RWPE2 (cell line): ENCODE measurements at places on chromosomes 1 and 21.

GRCh38 chr1:225642177-225642576 is 10.7 kb downstream of the ENAH start:
- DNase-seq, result no peak

GRCh38 chr1:178218550-178218949 is 124.6 kb downstream of the RASAL2 start:
- no peak for DNase-seq

- no peak for DNase-seq
Observed at GRCh38 chr21:38499296-38499695, 1.0 kb upstream of the ERG start.

GRCh38 chr1:51973587-51974474 is 16.7 kb downstream of the RAB3B start:
- DNase-seq, result no peak

- DNase-seq, result no peak
Observed at GRCh38 chr21:46129846-46130651, 25.3 kb downstream of the FTCD start.

- no peak for DNase-seq
Observed at GRCh38 chr1:93820554-93821422, 58.2 kb downstream of the DNTTIP2 start.

- no peak for DNase-seq
Observed at GRCh38 chr1:8249838-8250237, 68.1 kb upstream of the SLC45A1 start.

DNA sequence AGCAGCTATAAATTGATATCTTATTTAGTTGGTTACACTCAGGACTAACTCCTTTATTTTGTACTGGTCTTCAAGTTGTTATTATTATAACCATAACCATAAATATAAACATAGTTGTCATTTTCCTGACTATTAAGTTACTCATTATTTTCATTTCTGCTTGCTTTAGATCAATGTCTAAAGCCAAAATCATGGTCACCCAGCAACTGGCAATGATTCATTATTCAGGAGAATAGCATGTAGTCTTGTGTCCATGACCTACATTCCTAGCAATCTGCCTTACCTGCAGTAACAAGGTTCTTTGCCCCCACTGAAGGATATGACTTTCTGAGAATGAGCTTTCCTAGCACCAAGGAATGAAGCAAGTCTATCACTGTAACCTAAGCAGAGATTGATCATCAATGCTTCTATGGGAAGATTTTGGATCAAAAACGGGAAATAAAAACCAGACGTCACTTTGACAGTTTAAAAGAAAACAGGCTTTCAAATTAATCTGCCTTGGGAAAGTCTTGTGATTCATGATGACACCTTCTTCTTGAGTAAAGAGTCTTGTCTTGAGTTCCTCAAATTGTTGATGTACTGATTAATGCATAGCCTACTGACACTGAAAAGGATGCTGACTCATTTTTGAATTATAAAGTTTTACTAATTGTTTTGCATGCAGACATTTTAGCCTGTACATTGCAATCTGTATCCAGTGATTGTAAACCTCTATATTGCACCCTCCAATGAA is 203.3 kb upstream of the IVNS1ABP start:
- DNase-seq, result no peak

DNA sequence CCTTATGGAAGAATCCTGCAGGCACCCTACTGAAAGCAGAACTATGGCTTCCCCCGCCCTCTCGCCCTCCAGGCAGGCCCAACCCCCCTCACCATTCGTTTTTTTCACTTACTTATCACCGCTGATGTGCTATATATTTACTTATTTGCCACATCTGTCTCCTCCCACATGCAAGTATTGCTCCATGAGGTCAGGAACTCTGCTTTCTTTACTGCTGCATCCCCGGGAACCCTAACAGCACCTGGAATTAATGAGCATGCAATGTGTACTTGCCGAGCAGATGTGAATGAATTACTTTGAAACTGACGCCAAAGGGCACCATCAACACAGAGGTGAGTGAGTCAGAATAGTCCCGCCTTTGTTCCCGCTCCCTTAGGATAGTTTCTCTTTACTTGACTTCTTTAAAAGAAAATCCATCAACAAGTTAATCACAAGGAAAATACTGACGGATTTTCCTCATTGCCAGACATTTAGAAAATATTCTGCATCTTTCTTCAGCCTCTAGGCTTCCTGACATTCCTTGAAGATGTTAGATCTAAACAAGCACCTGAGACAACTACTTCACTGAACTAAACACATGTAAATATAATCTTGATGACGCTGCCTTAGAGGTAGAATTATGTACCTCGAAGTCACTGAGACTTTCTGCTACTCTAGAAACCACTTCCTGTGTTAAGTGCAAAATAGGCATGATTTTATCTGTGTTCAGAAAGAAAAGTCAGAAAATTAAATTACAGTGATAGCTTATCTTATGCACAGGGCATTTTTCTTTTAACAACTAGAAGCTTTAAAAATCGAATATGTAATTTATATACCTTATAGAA is 17.5 kb upstream of the RAB4A start:
- DNase-seq, result no peak

DNA sequence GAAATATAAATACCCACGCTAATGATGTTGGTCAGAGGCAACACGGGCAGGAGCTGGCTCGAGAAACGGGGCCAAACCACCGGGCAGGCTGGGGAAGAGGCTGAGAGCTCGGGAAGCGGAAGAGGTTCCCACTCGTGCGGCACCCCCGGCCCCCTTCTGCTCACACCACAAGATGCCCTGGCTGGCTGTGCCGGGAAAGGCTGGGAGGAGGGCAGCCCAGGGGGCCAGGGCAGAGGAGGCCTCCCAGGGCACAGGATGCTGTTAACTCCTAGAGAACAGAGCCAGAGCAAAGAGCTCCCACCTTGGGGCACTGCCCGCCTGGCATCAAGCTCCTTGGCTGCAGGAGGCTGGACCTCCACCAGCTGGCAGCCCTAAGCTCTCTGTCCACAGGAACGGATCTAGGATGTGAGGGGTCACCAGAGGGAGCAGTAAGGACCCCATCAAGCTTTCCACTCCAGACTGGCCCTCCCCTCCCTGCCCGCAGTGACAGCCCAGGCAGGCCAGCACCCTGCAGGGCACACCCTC is 44.8 kb downstream of the CASZ1 start:
- DNase-seq, result no peak
